Mononuclear cell (primary cell): ENCODE measurements at places on chromosomes 4 and X. TPM values are rescaled to one million over a fixed set of nuclear protein-coding genes. Genes with fewer than 3 reads are reported as not detected.

Gene TMEM35A
- not detected for total RNA-seq

Gene SERPINA7
- not detected for total RNA-seq

Gene VEGFC
- total RNA-seq: 0.42 TPM

Gene PAK3
- total RNA-seq: 0.10 TPM

Gene ETDB
- total RNA-seq: not detected

Gene PAGE5
- total RNA-seq: 1.5 TPM

Gene MAGEA10
- total RNA-seq: not detected

Gene MAGED4B
- 0.42 TPM for total RNA-seq

Gene AFP
- not detected for total RNA-seq

Gene TRMT2B
- 30.7 TPM for total RNA-seq

Gene SPOCK3
- 0.10 TPM for total RNA-seq

Gene CFAP99
- 0.10 TPM for total RNA-seq

Gene SLITRK4
- 1.5 TPM for total RNA-seq

Gene WDR19
- total RNA-seq: 16.5 TPM

Gene CPLX1
- total RNA-seq: 0.10 TPM
